Activated CD8-positive, alpha-beta memory T cell treated with anti-CD3 and anti-CD28 coated beads, Interleukin-2, amount 50 U/mL, for 4 hours (primary cell): ENCODE measurements at places on chromosomes 13 and 19.

DNA sequence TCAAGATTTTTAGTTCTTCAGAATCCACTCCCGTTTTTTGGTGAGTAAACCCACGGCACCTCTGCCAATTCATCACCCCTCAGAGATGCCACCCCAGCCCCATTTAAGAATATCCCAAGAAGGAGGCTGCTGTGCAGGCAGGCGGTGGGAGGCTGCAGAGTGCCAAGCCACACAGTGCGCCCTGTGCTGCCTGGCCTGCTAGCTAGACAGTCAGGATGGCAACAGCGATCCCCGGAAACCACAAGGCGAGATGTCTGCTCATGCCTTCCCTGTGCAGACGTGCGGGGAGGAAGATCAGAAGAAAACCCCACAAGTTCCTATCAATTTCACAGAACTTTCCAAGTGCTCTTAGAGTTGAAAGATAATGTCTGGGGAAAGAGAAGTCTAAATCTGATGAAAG, 64.8 kb upstream of the GPR183 start:
- DNase-seq = peak; percentile 55

DNA sequence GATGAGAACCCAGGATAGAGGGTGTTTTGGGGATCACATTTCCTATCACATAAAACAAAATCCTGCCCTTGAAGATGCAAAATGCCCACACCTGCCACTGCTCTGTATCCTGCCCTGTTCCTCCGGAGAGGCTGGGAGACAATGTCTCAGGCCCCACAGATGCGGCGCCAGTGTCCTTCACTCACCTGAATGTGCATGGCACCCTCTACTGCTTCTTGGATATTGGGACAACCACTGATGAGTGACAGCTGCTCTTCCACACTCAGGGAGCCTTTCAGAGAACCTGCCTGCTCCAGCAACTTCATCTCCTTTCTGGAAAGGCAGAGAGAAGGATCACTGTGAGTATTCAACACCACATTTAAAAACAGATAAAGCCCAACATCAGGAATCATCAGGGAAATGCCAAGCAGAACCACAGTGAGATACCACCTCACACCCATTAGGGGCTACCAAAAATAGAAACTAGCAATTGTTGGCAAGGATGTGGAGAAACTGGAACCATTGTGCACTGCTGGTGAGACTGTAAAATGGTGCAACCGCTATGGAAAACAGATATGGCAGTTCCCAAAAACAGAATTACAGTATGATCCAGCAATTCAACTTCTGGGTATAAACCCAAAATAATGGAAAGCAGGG, 36.4 kb downstream of the CRYL1 start:
- no peak for DNase-seq

DNA sequence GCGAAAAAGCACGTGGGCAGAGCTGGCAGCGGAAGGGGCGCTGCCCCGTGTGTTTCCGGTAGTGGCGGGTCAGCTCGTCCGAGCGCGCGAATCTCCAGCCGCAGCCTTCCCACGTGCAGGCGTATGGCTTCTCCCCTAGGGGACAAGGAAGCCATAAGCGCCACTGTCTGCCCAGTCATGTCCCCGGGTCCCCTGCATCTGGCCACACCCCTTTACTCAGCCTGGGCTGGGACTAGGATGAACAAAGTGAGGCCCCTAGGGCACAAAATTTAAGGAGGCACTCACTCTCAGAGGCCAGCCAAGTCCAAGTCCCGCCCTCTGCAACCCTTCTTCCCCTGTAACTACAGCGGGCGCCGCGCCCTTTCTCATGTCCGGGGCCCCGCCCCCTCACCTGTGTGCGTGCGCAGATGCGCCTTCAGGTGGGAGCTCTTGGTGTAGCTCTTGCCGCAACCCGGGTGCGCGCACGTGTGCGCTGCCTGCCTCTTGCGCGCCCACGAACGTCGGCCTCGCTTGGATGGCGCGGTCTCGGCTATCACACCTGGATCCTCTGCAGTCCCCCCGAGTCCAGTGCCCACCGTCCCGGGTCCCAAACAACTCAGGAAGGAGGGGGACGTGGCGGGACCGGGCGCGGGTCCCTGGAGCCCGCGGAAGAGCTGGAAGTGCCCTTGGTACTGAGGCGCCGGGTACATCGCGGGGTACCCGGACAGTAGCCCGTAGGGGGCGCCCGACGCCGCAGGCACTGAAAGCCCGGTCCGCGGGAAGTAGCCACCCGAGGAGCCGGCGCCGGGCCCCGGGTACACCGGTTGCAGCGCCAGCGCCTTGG, 1.9 kb downstream of the KLF1 start:
- DNase-seq = peak; percentile 85

DNA sequence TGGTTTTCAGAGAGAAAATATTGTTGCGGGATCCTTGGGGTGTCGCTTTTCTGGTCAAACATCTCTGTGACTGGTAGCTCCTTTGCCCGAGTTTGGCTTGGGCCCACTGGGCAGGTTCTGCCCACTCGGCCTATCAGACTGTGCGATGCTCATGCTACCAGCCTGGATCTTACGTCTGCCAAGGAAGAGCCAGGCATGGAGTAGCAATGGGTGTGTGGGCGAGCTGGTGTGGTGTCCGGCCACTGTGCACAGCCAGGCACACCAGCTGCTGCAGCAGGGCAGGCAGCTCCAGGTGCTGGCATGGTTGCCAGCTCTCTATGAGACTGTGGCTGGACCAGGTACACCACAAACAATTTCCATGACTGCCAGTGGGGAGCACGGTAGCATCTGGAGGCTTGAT, 1351.8 kb upstream of the PCDH20 start:
- DNase-seq = no peak

- DNase-seq = no peak
These were observed 2.3 kb upstream of the HAS1 start for GRCh38 chr19:51726049-51726448.

DNA sequence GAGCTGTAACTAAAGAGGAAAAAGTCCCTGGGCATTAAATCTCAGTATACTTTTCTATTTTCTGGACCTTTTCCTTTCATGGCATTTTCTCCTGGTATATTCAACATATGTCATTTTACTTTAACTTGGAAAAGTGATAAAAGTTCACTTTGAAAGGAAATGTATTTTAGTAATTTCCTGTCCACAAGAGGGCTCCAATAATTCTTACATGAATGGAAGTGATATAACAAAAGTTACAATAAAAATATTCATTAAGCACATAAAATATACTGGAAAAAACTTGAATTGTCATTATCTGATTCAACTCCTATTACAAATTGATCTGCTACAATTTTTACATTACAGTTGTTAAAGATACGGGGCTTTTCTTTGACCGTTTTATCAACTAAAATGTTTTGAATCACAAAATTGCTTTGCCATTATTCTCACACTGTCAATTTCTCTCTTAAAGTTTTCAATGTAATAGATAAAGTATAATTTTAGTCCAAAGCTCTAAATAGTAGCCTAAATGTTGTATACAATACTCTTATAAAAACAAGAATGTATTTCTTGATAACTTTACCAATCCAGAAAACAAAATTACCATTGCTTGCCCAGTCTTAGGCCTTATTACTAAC, 4.9 kb downstream of the UBL3 start:
- no peak for DNase-seq

GRCh38 chr13:99217461-99218110, 16.9 kb downstream of the UBAC2 start:
- DNase-seq = peak; percentile 33

- no peak for DNase-seq
These were observed 1263.1 kb downstream of the PCDH9 start for GRCh38 chr13:65966991-65967451.

DNA sequence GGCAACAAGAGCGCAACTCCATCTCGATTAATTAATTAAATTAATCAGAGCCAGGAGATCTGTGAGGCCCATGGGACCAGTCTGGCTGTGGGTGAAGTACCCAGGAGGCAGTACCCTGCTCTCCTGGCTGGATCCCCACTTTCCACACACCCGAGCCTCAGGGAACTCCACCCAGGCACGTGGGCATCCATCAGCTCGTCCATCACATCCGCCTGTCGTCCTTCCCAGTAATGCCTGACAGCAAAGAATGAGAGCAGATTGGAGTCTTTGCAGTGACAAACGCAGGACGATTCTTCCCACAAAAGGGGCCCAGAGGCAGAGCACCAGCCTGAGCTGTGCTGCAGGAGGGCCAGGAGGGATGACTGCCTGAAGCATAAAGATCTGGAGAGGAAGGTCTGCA, 35.8 kb downstream of the VSTM2B start:
- no peak for DNase-seq

DNA sequence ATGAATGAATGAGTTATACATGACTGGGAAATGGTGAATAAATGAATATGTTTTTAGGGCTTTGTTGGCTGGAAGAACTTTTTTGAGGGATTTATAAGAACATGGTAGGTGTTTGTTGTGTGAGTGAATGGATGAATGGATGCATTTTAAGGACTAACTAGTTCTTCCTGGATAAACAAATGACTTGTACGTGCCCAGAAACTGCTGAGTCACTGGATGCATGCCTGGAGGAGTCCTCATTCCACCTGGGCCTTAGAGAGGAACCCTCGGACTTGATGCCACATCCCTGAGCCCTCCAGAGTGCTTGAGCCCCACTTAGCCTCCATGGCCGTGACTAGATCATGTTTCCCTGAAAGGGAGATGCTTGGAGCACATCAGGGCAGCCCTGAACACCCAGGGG, 153.4 kb downstream of the DPF1 start:
- DNase-seq = no peak

- DNase-seq = no peak
These were observed 1620.6 kb upstream of the MIR17HG start for GRCh38 chr13:89726690-89727435.

DNA sequence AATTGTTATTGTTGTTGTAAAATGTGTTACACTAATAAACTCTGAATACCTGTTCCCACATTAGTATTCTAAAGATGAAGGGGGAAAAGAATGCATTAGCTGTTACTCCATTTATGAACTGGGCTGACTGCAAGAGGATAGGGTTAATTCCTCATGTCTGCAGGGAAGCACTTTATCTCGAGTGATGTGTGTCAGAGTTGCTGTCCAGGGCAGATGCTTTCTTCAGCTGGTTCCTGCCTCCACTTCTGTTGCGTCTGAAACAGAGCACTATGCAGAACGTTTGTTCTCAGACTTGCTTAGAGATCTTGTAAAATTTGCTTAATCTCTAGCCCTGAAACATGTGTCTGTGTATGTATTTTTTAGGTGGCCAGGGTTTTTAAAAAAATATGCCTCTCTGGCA, 318.8 kb downstream of the SPRY2 start:
- no peak for DNase-seq
